HAP-1 (cell line): ENCODE measurements at places on chromosomes 4 and X.

DNA sequence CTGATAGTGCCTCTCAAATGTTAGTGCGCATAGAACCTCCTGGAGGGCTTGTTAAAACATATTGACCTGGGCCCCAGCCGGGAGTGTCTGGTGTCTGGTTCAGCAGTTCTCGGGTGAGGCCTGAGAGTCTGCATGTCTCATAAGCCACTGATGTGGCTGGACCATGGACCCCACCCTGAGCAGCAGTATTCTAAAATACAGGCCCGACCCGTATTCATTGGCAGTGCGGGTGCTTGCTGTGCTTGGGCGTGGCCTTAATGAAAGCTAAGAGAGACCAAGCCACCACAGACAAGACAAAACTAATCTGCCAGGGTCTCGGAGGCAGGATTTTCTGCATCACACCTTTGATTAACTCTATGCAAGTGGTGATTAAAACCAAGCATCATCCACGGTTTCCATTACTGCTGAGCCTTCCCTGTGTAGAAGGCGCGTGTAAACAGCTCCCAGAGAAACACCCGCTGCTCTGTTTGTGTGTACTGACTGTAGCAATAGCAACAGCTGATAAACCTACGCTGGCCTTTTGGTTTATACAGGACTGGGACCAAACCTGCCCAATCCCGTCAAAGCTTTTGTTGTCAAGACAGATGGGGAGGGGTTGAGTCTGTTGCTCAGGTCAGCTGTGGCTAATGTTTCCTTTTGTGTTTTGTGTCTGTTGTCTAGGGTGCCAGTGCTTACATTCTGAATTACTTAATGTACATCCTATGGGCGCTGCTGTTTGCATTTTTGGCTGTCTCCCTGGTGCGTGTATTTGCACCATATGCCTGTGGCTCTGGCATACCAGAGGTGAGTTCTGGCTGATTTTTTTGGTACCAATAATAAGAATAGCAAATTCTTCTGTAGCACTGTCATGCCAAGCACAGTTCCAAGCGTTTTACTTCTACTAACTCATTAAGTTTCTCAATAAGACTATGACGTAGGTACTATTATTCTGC, 40.8 kb downstream of the CLCN4 start:
- DNase-seq: no peak

GRCh38 chr4:182093431-182093831, 149.8 kb upstream of the TENM3 start:
- DNase-seq: no peak

- DNase-seq: no peak
These were observed 34.8 kb downstream of the DOCK11 start for GRCh38 chrX:118530219-118530911.

DNA sequence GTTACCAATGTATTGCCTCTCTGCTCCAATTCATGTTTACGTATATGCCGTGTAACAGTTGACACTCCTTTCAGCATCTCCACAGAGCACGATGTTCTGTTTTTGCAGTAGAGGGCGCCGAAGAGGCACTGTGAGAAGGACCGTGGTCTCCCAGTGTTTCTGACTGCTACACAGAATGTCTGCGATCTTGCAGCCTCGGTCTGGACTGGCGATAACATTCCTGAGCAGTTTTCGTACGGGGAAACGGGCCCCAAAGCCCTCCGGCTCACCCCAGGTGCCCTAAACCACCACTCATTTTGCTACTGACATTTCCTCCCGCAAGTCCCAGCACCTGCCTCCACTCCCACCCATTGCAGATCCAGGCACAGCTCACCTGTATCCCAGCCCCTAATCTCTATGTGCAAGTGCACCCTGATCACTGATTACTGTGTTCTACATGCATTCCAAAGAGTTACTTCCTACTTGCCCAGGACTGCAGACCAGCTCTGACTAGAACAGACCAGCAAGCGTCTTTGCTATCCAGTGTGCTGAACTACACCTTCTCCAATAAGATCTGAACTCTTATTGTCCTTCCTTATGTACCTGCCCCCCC, 12.4 kb upstream of the NFXL1 start:
- DNase-seq: peak; percentile 82

DNA sequence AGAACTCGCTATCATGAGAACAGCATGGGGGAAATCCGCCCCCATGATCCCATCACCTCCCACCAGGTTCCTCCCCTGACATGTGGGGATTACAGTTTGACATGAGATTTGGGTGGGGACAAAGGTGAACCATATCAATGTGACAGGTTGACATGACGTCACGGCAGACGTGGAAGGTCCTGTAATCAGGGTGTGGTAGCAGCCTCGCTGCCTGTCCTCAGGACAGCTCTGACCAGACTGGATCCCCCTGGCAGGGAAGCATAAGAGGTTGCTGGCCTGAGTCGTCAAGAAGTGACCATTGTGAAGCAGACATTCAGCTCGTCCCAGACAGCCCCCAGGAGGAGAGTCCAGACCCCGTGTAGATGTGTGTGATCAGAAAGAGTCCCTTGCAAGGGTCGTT, 104.6 kb downstream of the TNIP2 start:
- no peak for DNase-seq

DNA sequence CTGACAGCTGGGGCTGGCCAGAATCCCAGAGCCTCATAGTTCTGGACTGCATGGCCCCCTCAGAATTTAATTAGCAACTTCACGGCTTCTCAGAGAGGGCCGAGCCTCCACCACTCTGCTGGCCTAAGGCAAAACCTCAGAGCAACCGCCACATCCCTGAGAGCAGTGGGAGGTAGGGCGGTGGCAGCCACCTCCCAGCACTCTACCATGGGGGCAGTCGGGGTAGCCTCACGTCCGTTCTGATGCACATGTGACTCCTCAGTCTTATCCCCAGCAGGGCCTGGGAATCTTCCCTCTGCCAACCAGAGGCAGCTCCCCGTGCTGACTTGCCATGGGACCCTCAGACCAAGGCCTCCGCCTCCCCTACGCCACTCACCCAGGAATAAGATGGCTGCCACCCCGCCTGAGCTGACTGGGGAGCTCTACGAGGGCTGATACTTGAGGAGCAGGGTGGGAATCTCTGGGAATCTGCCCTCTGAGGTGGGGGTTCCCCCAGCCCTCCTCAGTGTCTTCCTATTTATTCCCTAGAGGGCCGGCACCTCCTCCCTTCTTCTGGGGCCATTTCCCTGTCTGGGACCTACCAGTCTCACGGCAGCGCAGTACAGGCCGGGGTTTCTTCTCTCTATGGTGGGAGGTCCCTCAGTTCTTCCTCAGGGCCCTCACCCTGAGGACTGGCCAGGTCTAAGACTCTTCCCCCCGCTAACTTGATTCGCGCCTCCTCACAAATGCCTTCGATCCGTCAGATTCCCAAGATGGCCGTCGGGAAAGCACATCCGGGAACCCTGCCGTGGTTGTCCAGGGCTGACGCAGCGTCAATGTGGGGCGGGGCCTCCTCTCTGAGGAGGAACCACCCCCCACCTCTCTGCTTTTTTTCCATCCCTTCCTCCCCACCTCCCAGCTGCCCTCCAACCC, at the start of gene MAGEC2:
Gene MAGEC2 (minus strand): TSS at position 769 of the 912 bp plus-strand sequence. CDS start 1,303 bp downstream, outside the sequence.
- DNase-seq: no peak

DNA sequence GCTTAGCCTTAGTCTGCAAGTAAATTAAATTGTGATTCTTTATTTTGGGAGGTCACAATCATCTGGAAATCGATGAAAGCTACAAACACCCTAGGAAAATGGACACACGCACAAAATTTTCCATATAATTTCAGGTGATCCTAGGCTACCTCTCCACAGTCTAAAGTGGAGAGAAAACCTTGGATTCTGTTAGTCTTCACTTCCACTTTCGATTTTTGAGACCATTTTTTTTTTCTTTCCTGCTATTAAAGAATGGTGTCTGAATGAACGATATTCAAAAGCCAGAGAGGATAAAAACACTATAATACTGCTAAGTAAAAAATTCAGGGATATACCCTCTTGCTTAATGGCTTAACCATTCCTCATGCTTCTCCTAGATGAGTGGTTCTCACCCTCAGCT, 1.7 kb downstream of the FBXL5 start:
- no peak for DNase-seq

DNA sequence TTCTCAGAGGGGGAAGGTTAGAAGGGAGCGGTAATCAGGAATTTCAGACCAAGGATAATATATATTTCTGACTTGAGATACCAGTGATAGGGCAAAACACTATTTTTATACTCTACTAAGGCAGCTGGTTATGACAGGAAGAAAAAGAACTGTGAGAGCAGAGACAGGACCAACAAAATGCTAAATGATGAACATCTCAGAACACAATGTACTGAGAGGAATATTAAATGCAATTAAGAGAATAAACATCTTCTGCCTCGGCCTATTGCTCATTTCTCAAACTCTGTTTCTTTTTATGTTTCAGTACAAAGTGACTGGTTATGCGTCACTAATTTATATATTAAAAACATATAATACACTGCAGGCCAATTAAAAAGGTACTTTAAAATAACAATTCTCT, 122.0 kb upstream of the RLIM start:
- DNase-seq: no peak

DNA sequence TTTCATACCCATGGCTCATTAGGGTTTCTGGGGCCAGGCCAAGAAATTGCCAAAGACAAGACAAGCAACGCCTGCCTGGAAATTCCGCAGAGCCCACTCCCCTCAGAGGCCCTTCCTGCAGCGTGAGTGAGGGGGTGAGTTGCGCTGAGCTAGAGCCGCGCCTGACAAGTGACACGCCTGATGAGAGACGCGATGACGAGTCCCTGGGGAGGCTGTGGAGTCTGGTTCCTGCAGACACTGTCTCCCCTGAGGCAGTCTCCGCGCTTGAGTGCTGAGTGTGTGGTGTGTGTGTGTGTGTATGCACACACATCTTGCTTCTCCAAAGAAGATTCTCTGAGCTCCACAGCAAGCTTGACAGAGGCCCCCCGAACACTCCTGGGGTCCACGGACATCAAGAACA, 269.8 kb downstream of the BCOR start:
- DNase-seq: no peak

DNA sequence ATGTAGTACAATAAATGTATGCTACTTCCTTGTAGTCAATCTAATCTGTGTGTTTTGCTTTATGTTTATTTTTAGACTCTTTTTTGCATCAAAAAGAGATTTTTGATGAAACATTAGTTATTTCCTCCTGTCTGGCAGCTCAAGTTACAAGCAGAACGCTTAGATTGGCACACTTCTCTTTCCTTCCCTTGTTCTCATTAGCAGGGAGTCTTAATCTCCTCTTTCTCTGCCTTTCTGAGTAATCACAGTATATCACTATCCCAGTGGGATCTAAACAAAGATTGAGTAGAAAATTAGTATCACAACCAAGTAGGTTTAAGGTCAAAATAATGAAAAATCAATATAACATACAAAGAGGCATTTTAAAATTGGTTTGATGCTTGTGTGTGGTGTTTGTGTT, 1192.6 kb downstream of the C4orf33 start:
- DNase-seq: peak; percentile 2

- peak; percentile 15 for DNase-seq
These were observed 33.2 kb upstream of the SLC9A7 start for GRCh38 chrX:46791927-46792809.

DNA sequence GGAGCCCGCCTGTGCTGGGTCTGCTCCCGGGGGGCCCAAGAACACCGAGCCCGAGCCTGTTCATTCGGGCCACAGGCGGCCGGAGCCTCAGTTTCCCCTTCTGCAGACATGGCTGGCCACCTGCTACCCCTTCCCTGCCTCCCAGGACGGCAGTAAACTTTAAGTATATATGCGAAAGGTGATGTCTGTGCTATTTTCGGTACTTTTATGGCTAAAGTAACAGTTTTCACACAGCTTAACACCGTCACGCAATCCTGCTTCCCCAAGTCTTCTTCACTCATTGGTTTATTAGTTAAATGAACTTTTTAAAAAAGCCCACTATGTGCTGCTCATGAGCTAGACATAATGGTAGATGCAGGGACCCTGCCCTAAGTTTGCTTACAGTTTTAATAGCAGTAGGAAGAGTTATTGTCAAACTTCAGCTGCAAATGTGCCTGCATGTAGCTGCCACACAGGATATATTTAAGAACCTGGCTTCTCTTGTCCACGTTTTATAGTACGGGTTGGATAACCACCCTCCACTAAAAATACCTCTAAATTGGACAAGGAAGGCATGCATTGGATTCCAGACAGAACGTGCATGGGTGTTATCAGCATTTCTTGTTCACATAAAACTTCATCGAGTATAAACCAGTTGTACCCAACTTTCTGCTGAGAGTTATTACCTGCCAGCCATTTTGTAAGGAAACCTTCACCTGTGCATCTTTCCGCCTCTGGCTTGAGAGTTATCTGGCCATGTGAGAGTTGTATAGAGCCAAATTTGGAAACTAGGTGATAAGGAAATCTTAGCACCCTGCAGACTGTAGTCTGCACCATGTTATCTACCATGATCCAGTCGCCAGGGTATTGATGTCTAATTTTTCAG, 741 bp downstream of the ANAPC4 start:
- no peak for DNase-seq

DNA sequence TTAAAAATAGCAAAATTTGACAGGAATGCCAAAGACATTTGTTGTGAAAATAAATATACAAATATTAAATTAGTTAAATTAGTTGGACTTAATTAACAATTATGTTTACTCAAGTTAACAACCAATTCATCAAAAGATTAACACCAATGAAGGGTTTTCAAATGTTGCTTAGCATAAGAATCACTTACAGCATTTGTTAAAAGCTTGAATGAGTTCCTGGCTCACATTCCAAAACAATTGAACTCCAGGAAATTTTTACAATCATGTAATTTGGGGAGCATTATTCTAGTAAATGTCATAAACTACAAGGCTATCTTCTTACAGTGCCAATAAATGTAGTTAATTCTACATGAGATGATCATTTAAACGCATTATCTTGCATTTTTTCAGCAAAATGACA, 249.7 kb upstream of the MAGEB2 start:
- peak; percentile 80 for DNase-seq

DNA sequence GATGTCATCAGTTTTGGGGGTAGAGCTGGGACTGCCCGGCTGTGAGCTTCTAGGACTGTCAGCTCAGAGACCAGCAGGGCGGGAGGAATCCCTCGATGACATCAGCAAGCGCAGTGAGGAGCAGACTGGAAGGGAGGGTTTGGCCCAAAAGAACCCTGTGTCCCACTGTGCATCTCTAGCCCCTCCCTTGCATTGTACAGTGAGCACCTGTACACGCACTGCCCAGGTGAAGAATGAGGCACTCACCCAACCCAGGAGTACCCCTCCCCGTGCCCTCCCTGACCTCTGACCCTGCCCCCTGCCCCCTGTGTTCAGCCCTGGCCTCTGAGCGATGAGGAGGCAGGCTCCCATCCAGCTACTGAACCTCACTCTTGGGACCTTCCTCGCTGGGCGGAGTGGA, 92.9 kb downstream of the HMX1 start:
- DNase-seq: no peak

- no peak for DNase-seq
These were observed 197.3 kb downstream of the OR13H1 start for GRCh38 chrX:131741103-131741581.

- DNase-seq: no peak
These were observed 42.5 kb upstream of the TLR2 start for GRCh38 chr4:153641532-153641931.
